ENCODE measurements at places on chromosomes 1 and 21. TPM values are rescaled to one million over a fixed set of nuclear protein-coding genes. Genes with fewer than 3 reads are reported as not detected.

Gene NBPF20
- 3.7 TPM for total RNA-seq

Gene PROK1
- 74.1 TPM for total RNA-seq

Gene PTAFR
- 28.3 TPM for total RNA-seq

DNA sequence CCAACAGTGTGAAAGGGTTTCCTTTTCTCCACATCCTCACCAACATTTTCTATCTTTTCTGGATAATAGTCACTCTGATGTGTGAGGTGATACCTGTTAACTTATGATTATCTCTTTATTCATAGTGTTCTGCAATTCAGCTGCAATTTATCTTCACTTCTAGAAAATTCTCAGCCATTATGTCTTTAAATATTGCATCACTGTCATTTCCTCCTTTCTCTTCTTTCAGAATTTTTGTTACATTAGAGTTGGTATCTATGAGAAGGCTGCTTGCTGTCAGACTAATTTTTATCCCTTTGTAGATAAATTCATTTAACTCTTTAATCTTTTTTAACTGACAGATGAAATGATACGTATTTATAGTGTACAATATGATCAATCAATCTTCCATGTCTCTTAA is 30.5 kb upstream of the ATF3 start:
- DNase-seq, result no peak

- DNase-seq, result no peak
Observed at GRCh38 chr1:206446688-206447421, 23.4 kb upstream of the IKBKE start.
